Activated CD8-positive, alpha-beta memory T cell treated with anti-CD3 and anti-CD28 coated beads for 1 hour (primary cell): ENCODE measurements at places on chromosomes 3 and 15.

GRCh38 chr15:72992841-72993252, 59.4 kb upstream of the NEO1 start:
- DNase-seq = no peak

DNA sequence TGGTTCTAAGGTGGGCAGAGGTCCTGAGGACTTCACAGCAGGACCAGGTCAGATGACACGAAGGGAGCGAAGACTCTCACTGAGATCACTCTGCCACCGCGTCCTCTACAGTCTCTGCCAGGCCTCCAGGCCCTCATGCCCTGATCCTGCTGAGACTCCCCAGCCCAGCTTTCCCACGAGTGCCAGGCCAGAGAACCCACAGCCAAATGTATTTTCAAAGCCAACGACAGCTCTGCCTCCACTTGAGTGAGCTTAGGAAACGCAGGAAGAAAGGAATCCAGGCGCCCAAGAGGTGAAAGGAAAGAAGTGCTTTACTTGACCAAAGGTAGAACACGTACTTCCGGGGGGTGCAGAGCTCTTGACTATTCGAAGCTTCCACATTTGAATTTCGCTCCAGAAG, 275.0 kb downstream of the XXYLT1 start:
- DNase-seq = no peak

- DNase-seq = no peak
Observed at GRCh38 chr15:76823890-76824289, 81.2 kb downstream of the SCAPER start.

DNA sequence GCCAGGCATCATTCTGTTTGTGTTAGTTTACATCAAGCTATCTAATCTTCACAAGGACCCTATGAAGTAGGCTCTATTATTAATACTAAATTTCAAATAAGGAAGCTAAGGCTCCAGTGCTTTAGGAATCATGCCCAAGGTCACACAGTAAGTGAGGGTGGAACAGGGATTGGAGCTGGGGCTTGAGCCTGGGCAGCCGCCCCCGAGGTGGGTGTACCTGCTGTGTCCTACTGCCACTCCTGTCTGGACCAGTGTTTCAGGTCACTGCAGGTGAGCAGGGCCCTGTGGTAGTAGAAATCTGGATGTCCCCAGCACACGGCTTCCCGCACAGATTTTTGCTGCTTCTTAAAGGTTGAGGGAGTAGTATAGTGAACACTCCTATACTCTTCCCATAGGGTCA, 6.5 kb downstream of the KLF13 start:
- DNase-seq = no peak

DNA sequence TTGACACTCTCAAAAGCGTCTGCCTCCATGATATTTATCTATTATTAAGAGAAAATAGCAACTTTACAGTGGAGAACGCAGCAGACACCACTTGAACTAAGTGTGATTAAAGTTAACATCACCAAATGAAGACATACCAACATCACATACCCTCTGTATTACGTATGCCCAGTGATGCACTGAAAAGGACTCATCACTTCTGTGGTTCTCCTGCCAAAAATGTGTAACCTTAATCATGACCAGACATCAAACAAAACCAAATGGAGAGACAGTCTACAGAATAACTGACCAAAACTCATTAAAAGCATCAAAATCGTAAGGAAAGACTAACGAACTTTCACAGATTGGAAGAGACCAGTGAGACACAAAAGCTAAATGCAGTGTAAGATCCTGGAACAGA, 103.2 kb downstream of the PPP2R3A start:
- DNase-seq = no peak

DNA sequence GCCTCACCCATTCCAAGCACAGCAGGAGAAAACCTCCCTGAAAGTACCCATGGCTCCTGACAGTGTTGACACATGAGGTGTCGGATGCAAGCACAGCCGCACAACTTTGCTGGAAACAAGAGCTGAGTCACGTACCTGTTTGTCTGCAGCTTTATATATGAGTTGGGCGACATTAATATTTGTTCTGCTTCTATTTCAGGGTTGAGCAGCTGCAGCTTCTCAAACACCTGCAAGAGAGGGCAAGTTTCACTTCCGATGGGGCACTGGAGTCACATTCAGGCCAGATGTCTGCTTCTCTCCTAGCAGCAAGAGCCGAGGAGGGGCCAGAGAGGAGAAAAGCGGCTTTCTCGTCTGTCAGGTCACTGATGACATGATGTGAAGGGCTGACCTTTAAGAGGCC, 88.0 kb downstream of the NUP210 start:
- DNase-seq = no peak

DNA sequence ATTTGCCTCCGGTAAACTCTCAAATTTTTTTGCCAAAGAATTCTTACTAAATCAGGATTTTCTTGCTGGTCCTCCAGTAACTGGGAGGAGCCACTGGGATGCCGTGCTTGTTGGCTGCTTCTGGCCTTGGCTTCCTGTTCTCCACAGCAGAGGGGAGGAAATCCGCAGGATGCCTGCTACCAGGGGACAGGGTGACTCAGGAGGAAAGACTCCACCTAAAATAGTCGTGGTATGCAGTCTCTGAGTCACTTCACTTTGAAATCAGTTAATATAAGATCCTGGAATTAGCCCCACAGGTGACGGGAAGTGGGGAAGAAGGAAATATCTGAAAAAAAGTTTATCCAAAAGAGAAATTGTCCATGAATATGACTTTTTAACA, 6.5 kb upstream of the TM4SF18 start:
- no peak for DNase-seq

GRCh38 chr3:104673981-104674380, 692.7 kb upstream of the ALCAM start:
- DNase-seq = no peak

- no peak for DNase-seq
Observed at GRCh38 chr15:94193906-94194305, 37.5 kb upstream of the MCTP2 start.

- DNase-seq = no peak
Observed at GRCh38 chr15:32698773-32699390, 18.9 kb upstream of the GREM1 start.

DNA sequence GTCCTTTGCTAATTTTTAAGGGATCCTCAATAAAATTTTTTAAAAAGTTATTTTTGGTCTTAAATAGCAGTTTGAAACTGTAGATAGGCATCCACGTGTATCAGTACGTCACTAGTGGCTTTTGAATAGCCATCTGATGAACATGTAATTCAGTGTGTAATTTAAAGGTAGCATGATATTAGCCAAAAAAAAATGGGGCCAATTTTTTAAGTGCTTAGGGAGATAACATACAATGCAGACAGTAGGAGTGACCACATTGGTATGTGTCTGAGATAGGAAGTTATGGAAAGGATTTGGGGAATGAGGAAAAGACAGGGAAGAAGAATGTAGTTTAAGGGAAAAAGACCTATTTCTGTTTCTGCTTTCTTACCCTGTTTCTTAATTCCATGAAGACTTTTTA, 2.5 kb downstream of the AP4E1 start:
- DNase-seq = no peak

DNA sequence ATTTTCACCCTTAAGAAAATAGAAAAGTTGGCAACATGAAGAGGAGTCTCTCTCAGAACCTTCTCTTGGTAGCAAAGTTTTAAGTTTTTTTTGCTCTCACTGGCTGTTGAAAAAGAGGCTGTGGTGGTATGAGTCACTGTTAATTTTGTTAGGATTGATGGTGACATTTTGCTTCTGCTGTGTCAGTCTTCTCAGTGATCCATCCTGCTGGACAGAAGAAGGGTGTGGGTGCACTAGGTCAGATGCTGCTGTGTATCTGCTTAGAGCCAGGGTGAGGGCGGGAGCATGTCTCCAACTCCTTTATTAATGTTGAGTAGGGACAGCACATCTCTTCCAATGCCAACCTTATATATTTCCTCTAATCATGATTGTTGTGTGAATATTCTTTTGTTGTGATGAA, 369.5 kb downstream of the FEZF2 start:
- DNase-seq = no peak

- no peak for DNase-seq
Observed at GRCh38 chr3:129002573-129003569, 1.8 kb downstream of the EFCC1 start.

DNA sequence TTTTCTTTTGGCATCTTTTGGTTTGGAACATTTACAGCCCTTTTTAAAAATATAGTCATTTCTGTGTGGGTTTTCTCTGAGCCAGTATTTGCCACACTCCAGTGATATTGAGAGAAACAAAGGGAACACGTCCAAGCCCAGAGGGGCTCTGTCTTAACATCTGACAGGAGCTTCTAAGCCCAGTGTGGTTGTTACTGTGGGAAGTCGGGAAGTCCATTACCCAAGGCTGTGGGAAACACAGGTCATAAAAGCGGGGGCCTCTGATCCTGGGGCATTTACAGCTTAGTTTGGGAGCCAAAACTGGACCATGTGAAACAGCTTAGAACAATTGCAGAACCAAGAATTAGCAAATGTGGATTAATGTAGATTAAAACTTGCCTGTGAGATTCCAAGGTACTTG, 123.0 kb downstream of the PTPRG start:
- DNase-seq = no peak

- DNase-seq = no peak
Observed at GRCh38 chr15:52162260-52162659, 28.9 kb downstream of the GNB5 start.

DNA sequence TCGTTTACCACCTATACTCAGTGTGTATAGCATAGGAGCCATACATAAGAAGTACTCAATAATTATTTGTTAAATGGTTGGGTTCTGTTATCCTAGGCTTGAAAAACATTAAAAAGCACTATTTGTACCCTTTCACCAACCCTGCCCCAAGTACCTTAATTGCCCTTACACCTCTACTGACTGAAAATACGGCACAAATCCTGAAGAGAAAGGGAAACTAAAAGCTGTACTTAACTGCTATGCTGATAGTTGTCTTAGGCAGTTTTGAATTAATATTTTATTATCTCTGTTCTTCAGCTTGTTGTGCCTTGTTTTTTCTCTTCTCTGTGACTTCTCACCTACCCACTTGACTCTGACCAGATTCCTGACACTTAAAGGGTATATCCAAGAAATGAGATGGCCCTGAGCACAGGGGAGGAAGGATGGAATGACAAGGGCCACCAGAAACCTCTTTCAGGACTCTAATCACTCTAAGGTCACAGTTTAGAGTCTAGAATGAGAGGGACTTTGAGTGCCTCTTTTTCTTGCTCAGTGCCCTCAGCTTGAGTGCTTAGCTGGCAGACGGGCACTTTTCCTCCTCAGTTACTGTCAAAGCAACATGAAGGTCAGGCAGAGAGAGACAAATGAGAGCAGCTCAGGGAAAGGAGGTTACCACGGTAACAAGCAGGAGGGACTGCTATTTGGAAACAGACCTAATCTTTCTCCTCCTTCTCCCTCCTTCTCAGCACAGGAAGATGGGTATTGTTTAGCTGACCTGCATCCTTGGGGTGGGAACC, 136.5 kb downstream of the ZNF609 start:
- DNase-seq = no peak

DNA sequence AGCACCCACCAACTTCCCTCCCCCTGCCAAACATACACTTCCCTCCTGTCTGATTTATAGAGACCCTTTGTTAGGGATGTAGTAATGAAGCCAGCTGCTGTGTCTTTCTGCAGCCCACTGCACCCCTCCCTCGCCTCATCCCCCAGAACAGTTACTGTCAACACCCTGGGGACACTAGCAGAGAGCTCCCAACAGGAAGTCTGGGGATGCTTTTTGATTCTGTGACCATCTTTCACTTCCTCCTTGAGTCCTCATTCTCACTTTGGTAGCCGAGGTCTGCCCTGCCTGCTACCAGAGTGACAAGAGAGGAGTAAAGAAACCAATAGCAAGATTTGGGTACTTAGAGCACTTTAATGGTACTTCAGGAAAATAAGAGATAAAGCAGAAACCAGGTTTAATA, 201.6 kb downstream of the SATB1 start:
- no peak for DNase-seq

DNA sequence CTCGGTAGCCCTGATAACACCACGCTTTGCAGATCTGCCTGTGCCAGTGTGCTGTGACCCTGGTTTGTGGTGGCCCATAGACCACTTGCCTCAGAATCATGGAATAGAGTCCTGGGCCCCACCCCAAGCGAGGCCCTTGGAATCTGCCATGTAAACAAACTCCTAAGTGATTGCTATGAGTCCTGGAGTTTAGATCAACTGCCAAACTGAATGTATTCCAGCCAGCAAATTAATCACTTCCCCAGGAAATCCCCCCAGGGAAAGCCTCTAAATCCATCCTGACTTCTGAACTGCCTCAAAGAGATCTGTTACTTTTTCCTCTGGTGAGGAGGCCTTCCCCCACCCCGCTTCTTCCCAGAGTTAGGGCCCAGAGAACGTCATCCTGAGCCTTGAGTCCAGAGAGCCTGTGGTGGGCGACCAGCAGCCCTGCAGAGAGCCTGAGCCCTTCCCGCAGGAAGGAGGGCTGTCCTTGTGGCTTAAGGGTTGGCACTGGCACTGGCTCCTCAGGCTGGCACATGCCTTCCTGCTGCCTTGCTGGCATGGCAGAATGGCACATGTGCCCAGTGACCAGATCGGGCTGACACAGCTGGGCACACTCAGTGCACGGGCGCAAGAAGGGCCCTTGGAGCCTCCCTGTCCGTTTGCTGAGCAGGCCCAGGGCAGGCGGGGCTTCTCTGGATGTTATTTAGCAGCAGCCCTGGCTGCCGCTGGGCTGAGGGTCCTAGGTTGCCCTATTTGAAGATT, 50.6 kb upstream of the PLXNA1 start:
- no peak for DNase-seq

- DNase-seq = no peak
Observed at GRCh38 chr15:33393546-33393945, 82.8 kb downstream of the RYR3 start.
